Stimulated activated CD4-positive, alpha-beta T cell treated with anti-CD3 and anti-CD28 coated beads, Interleukin-15, amount 100 ng/mL, for 48 hours (primary cell): ENCODE measurements at places on chromosomes 16 and 17.

DNA sequence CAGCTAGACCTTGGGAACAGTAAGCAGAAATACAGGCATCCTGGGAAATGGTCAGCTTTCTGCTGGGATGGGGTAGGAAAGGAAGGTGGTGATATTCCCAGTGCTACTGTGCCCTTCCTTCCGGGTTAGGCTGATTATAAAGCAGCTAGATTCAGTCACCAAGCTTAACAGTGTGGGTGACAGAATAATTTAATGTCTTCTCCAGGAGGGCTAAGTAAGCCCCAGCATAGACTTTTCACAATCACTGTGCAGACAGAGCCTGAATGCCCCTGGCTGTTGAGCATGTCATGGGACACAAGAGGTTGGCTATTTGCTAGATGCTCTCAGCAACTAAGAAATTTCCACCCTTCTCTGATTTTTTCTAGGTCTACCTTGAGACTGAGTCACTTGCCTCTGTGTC lies 513.0 kb downstream of the TOX3 start:
- DNase-seq = no peak

GRCh38 chr16:84065536-84066132 lies 23.0 kb upstream of the SLC38A8 start:
- DNase-seq = no peak

DNA sequence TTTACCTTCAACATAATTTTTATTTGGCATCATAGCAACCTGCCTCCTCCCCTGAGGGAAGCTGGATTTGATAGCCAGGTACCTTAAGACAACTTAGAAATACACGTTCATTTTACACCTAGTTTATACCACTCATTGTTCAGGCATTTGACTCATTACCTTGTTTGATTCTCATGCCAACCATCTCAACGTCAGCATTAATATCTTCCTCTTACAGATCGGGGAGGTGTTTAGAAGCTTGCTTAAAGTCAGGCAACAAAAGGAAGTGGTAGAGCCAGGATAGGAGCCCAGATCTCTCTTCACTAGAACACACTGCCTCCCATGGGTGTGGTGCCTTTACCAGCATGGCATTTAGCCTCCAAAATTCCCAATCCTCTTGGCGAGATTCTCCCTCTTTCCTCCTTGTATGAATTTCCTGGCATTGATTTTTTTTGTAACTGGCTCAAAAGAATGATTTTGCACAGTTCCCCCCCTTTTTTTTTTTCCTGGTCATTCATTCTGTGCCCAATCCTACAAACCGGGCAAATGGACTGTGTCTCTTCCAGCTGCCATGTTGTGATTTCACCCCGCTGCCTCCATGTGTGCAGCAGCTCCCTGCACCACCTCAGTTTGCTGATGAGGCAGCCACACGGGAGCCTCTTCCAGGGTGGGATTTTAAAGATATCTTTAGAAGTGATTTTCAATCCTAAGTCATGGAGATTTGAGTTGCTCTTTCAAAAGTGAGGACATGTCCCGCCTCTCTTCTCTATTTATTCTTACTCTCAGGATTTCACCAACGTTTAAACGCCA lies 383.6 kb downstream of the UTP18 start:
- no peak for DNase-seq

- no peak for DNase-seq
These were observed 17.1 kb downstream of the ANKRD11 start for GRCh38 chr16:89473136-89473712.

- DNase-seq = no peak
These were observed 20.0 kb downstream of the GLG1 start for GRCh38 chr16:74586948-74587347.

GRCh38 chr17:71505200-71505599 lies 615.6 kb upstream of the SOX9 start:
- no peak for DNase-seq

GRCh38 chr16:69937465-69937951 lies 13.6 kb upstream of the CLEC18A start:
- no peak for DNase-seq

DNA sequence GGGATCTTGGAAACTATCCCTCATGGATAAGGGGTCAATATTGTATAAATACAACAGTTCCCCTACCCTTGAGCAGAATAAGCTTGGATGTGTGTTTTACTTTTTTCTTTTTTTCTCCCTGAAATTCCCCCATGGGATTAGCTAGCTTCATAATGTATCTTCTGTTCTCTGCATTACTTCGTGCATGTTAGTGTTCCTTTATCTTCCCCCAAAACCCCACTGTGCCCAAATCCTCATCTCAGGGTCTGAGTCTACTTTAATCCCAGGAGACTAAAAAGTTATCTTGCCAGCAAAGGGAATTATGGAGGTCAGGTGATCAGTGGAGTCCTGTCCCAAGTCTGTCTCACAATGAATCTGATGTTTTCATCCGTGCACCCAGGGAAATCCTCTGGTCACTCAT lies 217.5 kb upstream of the CNTNAP4 start:
- no peak for DNase-seq

DNA sequence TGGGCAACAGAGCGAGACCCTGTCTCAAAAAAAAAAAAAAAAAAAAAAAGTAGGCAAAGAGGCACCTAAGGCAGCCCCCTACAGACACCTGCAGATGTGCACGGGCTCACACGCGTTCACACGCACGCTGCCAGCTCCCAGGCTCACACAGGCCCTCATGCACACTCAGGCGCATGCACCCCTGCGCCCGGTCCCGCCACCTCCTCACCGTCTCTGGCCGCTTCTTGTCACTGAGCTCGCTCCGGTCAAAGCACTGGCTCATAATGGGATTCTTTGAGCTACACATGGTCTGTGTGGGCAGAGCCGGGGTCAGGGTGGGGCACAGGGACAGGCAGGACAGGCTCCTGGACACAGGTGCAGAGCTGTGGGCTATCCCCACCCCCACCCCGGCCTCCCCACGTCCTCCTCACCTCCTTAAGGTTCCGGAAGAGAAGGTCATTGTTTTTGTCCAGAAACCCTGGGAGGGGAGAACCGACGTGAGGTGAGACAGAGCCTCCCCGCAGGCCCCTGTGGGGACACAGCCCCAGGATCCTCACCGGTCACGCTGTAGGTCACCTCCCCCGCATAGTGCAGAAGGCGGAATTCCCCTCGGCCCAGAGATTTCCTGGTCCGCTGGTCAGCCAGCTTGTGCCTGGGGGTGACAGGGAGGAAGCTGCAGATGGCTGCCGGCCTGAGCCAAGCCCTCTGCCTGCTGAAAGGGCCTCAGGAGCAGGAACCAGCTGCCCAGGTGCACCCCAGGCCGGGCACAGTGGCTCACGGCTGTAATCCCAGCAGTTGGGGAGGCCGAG lies 17.9 kb downstream of the MYO1C start:
- DNase-seq = no peak

DNA sequence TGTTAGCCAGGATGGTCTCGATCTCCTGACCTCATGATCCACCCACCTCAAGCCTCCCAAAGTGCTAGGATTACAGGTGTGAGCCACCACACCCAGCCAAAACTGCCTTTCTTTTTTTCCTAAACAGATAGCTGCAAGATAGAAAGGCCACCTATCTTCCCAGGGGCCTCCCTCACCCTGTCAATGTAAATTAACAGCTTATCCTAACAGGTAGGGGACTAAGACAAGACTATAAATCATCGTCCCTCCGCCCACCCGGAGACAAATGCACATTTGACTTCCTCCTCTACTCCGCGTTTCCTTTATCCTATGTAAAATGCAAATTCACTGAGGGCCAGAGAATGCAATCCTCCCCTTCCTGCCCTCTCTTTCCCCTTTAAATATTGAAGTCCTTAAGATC lies 71.4 kb downstream of the MARF1 start:
- no peak for DNase-seq

DNA sequence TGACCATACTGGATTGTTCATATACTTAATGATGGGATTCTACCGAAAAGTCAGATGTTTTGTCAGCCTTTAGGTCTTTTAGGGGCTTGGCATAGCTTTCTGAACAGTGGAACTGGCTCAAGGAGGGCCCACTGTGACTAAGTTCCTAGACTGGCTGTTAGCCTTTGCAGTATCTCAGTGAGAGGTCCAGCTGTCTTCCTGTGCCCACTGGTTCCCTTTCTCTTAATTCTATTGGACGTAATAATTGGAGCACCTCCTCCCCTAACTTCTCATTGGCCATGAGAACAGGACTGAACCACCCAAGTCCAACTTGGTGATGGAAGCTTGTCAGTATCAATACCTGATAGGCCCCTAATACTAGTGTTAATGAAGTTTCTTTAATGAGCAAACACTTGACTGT lies 13.5 kb downstream of the KPNA2 start:
- DNase-seq = no peak

DNA sequence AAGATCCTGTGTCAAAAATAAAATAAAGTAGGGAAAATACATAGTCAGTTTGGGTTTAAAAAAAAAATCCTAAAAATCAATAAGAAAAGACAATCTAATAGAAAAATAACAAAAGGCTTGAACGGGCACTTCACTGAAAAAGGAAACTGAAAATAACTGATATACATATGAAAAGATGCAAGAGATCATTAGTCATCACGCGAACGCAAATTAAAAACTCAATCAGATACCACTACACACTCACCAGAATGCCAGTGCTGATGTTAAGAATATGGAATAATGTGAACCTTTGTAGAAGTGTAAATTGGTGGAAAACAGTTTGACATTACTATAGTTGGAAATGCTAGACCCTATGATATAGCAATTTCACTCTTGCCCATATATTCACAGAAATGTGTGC lies 14.6 kb downstream of the GNGT2 start:
- DNase-seq = no peak
